T-helper 2 cell treated with Interferon-gamma antibody and Interleukin-4, amounts not matched to agents 5 μg/mL and 100 μg/mL, for 36 hours (primary cell): ENCODE measurements at places on chromosomes 1 and 21.

DNA sequence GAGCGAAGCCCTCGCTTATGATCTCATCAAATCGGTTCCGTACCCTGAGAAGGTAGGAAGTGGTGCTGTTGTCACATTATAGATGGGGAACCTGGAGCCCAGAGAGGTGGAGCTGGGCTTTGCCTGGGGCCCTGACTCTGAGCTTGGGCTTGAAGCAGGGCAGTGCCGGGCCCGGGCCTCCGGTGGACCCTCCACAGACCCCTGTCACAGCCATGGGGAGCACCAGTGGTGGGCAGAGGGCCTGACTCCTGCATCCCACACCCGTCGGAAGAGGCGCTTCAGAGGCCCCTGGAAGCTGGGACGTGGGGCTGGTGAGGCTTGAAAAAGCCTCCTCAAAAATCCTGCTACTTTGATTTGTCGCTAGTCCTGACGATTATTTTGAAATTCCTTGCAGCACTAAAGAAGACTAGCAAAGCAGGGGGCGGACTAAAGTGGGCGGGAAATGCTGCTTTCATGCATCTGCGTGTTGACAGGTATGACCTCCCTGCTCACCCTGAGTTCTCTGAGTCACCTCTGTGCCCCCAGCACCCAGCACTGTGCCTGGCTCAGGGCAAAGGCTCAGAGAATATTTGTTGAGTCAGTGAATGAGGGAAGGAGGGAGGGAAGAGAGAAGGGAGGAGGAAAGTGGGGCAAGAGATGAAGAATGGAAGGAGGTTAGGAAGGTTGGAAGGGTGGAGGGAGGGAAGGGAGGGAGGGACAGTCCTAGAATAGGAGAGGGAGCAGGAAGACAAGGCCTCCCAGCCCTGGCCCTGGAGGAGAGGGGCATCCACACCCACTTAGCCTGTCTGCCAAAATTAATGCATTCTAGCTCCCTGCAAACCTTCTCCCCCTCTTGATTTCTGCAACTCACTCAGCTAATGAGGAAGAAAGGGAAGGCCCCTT lies 262.8 kb upstream of the VAMP3 start:
- DNase-seq = no peak

DNA sequence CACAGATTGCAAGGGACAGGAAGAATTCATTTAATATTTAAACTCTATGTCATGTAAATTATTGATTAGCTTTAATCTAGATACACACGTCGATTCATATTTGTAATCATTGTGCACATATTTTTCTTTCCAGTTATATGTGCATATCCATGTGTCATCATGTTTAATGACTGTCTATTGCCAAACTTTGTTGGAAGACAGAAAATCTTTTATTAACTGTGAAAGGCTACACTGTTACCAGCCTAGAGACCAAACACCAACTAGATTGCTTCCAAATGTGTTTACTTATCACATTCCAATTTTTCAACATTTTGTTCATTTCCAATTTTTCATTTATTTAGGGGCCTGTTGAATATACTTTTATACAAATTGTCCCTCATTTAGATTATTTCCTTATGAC lies 43.2 kb upstream of the CACHD1 start:
- DNase-seq = no peak

DNA sequence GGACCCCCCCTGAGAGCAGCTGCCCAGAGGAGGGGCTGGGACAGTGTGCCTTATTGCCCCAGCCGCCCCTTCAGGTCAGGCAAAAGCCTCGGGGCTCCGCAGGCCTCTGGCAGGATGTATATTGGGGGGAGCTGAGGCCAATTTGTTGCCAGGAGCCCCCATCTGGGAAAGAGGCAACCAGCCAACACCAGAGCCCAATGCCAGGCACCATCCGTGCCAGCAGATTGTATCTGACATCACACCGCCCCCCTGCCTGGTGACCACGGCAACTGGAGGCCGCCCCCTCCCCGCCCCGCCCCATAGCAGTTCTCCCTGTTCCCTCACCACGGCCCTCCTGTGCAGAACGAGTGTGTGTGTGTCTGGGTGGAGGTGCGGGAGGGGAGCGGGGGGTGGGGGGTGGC lies 3.6 kb upstream of the PLEKHG5 start:
- DNase-seq = no peak

DNA sequence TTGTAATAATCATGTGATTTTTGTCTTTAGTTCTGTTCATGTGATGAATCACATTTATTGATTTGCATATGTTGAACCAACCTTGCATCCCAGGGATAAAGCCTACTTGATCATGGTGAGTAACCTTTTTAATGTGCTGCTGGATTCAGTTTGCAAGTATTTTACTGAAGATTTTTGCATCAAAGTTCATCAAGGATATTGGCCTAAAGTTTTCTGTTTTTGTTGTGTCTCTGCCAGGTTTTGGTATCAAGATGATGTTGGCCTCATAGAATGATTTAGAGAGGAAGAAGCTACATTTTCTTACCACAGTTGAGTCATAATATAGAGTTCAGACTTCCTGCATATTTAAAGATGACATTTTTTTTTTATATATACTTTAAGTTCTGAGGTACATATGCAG lies 455.9 kb downstream of the PLPP3 start:
- DNase-seq = no peak

GRCh38 chr1:54886724-54887664 lies at the start of gene DHCR24:
Gene DHCR24 (minus strand): TSS chr1:54887195. CDS start chr1:54887119, 76 bp downstream.
- DNase-seq = peak; percentile 90

GRCh38 chr1:99457381-99458165 lies 188.3 kb upstream of the PALMD start:
- no peak for DNase-seq

- no peak for DNase-seq
These were observed 25.2 kb upstream of the RABGAP1L start for GRCh38 chr1:174134003-174134659.

DNA sequence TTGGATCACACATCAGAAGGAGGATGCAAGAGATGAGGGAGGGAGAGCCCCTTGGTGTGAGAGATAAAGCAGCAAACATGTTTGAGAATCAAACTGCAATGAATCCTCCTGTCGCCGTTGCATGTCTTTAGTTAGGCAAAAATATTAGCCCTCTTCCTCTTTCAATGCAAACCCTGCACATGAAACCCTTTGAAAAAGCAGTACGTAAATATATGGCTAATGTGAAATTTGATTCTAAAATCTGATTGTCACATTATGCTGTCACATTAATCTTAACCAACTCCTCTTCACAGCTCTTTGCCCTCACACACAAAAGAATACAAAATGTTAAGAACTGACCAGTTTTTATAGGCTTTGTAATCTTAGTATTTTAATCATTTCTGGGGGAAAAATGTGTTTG lies 63.4 kb downstream of the WDR64 start:
- no peak for DNase-seq

DNA sequence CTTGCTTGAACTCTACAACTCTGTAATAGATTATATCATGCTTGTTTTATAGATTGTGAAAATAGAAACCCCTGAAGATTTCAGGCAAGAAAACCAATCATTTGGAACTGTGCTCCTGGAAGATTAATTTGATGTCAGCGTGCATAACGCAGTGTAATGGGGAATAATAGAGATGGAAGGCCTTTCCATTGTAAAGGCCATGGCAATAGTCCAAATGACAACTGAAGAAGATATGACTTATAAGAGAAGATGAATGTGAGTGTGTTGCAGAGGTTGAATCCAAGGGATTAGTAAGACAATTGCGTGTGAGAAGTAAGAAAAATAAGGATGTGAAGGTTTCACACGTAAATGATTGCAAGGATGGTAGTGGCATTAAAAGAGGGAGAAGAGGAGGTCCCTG lies 285.0 kb downstream of the DUSP10 start:
- DNase-seq = no peak

GRCh38 chr1:178537382-178538090 lies 24.6 kb downstream of the TEX35 start:
- DNase-seq = no peak

GRCh38 chr1:85444381-85444780 lies 20.6 kb downstream of the DDAH1 start:
- DNase-seq = no peak

DNA sequence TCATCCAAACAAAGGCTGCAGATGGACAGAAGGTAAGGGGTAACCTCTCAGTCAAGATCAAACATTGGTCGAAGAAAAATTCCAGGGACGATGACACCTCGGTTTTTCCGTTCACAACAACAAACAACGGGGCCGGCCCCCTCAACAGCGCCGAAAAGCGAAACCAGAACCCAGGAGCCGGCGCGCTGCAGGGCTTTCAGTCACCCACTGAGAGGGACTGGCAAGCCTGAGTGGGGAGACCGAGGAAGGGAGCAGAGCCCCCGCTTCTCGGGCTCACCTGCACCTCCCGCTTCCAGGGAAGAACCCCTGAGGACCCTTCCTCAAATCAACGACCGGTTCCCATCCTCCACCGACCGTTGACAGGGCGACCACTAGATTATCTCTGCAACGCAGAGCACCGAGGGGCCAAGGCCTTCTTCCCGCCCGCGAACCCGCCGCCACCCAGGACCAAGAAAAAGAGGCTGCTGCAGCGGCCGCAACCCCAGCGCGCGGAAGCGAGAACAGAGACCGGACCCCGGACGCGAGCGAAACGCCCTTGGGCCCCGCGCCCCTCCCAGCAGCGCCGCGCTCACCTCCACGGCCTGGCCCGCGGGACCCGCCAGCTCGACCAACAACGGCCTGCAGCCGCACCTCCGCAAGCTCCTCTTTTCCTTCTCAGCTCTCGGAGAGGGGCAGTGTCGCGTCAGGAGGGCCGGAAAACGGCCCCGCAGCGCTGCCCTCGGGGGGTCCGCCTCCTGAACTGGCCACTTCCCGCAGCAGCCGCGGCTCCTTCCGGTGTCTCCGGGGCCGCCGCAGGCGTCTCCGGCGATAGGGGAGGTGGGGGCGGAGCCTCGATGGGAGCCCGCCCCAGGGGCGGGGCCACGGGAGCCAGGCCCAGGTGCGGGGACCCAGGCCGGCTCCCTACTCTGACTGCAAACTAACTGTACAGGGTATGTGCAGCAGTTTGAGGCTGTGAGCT lies at the start of gene USP33:
TSS of gene USP33 (minus strand) at position 782 of the 958 bp plus-strand sequence. CDS start 18,155 bp downstream, outside the sequence.
- peak; percentile 89 for DNase-seq

DNA sequence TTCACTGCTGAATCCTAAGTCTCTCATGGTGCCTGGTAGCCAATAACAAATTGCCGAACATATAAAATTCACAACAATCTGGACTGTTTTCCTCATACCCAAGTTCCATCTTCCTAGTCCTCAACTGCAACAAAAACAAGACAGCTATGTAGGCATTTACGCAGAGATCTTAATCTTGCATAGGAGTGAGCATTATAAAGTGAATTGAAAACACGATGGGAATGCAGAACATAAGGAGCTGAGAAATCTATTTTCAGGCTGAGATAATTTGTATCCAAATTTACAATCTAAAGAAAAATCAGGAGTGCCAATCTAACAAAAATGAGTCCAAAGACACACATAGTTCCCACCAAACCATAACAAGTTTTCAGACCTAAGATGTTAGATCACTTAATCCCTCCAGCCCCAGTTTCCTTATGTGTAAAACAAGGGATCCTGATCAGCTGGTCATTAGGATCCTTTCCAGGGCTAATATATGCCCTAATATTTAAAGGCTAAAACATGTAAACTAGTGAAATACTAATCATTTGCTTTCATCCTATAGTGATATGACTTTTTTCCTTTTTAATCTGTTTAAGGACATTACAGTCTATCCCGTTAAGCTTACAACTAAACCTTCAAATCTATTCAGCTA lies 1.9 kb downstream of the SLC16A1 start:
- no peak for DNase-seq

- no peak for DNase-seq
These were observed 353.2 kb upstream of the PLD5 start for GRCh38 chr1:242877743-242878142.

GRCh38 chr1:203142124-203142523 lies 14.6 kb downstream of the ADORA1 start:
- no peak for DNase-seq

DNA sequence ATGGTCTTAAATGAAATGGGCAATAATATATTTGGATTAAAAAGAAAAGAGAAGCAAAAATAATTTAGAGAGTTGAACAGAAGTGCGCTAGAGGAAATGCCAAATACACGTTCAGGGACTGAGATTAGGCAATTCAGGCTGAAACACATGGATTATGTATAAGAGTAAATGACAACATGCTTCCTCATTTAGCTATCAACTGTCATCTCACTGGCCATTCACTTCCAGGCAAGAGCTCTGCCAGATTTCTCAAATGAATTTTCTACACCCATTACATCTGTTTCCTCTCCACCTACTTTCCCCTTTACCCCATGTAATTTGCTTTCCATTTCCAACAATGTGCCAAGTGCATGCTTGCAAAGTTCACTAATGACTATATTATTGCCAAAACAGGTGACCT lies 582.4 kb downstream of the LTN1 start:
- DNase-seq = no peak

GRCh38 chr1:200916152-200916551 lies 21.5 kb downstream of the INAVA start:
- no peak for DNase-seq
